ENCODE measurements at places on chromosomes 7 and 10. TPM values are rescaled to one million over a fixed set of nuclear protein-coding genes. Genes with fewer than 3 reads are reported as not detected.

GRCh38 chr7:82527851-82528250 is 84.3 kb upstream of the CACNA2D1 start:
- DNase-seq = no peak

GRCh38 chr7:69714886-69715576 is 116.8 kb downstream of the AUTS2 start:
- DNase-seq = no peak

DNA sequence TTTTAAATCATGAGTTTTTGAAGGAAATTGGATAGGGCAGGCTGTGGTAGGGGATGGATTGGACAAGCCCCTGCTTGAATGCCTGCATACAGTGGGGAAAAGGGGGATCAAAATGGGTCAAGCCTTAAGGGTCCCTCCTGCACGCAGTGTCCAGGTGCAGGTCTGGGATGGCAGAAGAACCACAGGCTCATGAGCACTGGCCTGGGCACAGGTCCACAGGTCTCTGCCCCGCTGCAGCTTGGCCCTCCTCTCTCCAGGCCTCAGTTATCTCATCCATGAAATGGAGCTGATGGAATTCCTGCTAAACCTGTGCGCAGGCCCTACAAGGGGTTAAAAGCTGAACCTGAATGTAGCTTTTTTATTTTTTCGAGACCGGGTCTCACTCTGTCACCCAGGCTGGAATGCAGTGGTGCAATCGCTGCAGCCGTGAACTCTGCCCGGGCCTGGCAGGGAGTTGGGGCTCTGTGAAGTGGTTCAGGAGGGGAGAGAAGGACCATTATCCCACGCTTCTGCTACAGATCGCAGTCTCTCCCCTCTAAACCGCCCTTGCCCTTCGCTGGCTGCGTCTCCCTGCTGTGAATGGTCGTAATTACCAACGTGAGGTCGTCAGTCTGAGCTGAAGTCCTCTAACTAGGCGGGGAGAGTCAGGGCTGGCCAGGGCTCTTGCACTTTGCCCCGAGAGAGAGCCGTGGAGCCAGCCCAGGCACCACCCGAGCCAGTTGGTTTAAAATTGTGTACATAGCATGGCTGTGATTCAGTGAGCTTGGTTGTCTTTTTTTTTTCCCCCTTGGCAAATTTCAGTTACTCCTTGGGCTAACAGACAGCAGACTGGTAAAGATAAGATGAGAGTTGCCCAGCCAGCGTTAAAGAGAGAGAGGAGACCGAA is 77.5 kb upstream of the GTF2I start:
- DNase-seq = no peak

DNA sequence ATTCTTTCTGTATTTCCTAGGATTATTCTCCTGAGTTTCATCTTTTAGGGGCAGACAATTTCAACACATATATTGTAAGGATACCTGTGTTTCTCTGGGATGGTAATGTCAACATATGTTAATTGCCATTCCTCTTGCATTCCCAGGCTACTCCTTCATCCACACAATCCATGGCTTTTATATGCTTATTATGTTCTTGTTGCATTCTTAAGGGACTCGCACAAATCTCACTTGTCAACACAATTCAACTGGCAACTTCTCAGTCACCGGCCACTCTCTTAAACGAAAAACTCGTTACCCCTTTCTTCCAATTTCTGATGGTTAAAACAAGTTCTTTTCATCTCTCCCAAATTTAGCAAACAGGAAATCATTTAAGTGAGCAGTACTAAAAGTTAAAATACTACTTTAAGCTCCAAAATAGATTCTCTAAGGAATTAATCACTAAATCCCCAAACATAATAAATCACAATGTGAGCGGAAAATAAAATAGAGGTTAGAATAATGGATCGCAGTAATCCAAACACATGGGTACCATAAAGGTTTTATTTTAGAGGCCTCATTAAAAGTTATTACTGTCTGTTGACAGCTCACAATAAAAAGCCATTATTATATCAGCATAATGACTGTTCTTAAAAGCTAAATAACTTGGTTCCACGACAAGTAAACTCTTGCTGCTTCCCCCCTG is 223.2 kb downstream of the ELMO1 start:
- DNase-seq = no peak

DNA sequence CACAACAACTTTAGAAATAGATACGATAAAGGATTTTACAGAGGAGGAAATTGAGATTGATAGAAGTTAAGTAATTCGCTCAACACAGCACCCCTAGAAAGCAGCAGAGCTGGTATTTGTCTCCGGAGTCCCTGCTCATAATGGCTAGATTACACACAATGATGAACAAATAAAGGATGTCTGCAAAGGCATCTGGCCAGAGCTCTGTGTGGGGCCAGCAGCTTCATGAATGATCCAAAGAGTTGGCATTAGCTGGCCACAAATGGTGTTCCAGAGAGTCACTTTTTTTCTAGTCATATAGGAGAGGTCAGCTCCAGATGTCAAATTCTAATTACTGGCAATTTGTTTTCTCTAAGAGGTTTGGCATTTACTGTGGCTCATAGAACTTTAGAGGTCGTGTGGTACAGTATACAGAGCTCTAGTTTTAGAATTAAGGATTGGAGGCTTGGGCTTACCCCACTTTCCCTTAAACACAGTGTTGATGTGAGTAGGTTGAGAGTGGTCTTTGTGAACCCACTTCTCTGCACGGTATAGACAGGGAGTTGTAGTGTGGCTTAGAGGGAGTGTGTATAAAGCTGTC is 186.2 kb downstream of the BICC1 start:
- no peak for DNase-seq

DNA sequence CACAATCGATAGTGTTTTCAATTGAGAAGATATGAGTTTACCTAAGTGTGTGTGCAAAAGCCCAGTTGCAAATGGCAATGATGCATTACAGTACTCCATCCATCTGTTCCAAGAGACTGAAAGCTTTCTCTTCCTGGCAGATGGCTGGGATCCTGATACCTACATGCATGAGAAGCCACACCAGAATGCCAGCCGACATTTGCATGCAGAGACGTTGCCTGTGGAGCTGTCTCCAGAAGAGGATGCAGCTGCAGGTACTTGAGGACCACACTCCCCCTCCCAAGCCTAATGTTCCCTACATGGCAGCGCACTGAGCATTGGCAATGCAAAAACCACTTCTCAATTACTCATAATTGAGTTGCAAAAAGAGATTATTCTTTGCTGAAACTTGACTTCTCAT is 332.1 kb downstream of the WDR11 start:
- DNase-seq = no peak

DNA sequence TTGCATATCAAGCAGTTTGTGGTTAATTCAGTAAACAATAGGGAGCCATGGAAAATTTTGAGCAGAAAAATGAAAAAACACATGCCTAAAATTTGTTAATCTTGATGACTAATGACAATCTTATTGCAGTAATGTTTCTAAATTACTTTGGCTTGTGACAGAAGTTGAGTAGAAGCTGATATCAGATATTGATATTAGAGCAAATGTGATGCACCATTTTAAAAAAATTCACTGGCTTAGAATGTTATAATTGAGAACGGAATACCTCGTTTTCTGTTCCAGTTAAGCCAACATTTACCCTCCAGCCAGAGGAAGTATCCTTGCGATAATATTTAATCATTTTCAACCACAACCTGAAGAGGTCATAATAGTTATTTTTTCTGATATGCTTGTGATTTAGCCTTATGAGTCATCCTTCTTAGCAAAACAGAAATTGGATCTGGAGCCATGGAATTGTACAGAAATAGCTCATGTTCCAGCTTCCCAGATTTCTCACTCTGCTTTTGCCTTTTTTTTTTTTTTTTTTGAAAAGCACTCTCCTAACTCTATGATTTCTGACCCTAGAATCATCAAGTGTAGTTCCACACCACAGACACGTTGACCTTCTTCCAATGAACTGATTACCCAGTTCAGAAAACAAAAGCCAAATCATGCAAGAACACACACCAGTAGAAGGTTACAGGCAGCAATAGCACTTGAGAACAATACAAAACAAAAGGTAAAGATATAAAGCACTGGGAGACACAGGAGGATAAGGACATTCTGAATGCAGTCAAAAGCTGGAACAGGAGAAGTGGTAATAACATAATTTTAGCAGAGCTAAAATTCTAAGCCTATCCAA is 96.8 kb upstream of the PHYHIPL start:
- DNase-seq = no peak

- DNase-seq = no peak
These were observed 15.2 kb downstream of the GPR85 start for GRCh38 chr7:113071465-113071864.

- DNase-seq = no peak
These were observed at the start of gene MOGAT3 for GRCh38 chr7:101200862-101201599. MOGAT3 (minus strand) TSS chr7:101201036; CDS start chr7:101200854, 182 bp downstream.

DNA sequence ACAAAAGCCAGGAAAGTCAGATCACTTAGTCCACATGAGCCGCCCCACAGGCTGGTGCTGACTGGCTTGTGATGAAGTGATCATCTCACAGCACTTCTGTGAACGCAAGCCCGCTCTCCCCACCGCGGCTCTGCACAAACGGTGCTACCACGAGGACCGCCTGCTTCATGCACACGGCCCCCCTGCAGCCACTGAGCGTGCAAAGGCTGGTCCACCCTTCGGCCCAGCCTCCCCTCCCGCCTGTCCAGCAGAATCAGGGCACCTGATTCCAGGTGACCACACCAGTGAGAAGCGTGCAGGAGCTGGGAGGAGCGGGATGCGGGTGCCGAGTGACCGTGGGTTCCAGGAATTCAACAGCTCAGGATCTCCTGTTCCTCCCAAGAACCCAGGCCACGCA is 32.2 kb downstream of the MAD1L1 start:
- DNase-seq = no peak

GRCh38 chr7:74051629-74052410 is 23.8 kb downstream of the ELN start:
- no peak for DNase-seq

GRCh38 chr10:3926675-3927525 is 141.9 kb upstream of the KLF6 start:
- DNase-seq = no peak

- DNase-seq = no peak
These were observed 116.9 kb upstream of the ABI1 start for GRCh38 chr10:26977635-26978034.

MAT1A gene
- 0.09 TPM for total RNA-seq

GPR26 gene
- not detected for total RNA-seq

HABP2 gene
- total RNA-seq = 0.09 TPM

DENND2A gene
- 1.1 TPM for total RNA-seq

CXCL12 gene
- 6.8 TPM for total RNA-seq

TFEC gene
- 0.40 TPM for total RNA-seq

FHIP2A gene
- 9.0 TPM for total RNA-seq
